Stimulated activated CD4-positive, alpha-beta T cell treated with anti-CD3 and anti-CD28 coated beads, Interleukin-12 subunit alpha, Interleukin-12 subunit beta, amount 100 ng/mL, for 48 hours (primary cell): ENCODE measurements at places on chromosomes 3 and 15.

DNA sequence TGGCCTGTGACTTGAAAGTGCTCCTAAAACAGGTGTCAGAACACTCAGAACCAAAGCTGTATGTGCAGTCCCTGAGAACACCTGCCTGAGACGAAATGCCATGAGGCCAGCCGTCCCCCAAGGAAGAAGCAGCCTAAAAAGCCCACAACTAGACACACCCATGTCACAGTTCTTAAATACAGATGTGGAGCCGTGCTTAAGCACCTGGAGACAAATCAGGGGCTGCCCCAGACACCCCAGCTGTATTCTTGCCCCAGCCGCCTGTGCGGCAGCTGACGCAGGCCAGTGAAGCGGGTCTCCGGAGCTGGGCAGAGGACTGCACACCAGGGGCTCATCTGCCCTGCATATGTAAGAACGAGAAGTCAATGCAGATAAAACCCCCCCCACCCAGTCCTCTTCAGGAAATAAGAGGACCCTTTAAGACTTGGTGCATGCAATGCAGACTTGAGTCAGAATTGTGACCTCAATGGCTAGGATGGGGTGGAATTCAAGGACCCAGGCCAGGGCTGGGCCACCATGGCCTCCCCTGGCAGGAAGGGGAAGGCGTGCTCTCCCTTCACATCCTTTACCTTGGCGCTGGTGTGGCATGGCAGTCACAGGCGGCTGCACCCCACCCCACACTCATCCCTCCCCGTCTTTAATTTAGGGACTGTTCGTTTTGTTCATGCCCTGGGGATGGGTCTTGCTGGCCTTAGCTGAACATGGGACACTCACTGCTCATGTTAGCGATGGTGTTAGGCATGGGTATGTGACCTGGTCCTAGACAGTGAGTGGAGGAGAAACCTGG, 27.7 kb upstream of the PLXNA1 start:
- DNase-seq = no peak

DNA sequence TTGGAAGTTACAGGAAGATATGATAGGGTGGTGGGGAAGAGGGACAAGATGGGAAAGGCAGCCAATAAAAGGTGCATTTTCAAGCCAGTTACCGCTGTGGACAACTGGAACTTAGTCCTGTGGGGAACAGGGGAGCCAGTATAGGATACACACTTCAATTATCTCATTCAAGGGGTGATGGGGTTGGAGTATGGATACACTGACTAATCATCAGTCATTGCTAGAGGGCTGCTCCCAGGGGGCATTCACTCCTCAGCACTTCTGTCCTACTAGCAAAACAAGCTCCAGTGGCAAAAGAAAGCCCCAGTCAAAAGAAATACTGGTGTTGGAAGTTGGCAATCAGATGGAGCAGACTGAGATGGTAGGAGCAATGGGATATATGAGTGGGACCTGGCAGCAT, 183.4 kb upstream of the GADL1 start:
- DNase-seq = no peak

- no peak for DNase-seq
Measured at GRCh38 chr3:24953060-24953771, 458.6 kb upstream of the THRB start.

DNA sequence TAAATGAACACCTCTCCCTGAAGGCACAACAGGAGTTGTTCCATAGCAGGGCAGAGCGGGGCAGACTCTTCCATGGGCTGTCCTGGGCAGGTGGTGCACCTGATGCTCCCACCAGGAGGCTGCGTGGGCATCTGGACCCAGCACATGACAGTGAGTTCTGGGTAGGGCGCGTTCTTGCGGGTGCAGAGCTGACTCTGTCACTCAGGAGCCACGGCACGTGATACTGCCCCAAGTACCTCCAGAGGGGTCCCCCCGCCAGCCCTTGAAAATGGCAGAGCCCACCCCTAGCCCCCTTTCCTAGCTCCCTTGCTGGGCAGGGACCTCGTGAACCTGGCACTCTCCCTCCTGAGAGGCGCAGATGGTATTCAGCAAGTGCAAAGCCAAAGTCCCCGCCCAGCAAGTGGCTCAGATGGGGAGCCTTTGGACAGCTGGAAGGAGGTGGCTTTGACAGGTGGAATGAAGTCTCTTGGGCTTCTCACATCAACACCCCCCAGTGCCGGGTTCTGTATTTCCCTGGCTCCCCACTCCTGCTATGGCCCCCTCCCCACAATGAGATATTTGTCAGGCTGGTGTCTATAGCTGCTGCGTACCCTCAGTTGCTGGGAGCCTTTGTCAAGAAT, 172.1 kb downstream of the TBC1D2B start:
- DNase-seq = no peak

- DNase-seq = no peak
Measured at GRCh38 chr15:100737214-100737613, 134.8 kb downstream of the ASB7 start.

DNA sequence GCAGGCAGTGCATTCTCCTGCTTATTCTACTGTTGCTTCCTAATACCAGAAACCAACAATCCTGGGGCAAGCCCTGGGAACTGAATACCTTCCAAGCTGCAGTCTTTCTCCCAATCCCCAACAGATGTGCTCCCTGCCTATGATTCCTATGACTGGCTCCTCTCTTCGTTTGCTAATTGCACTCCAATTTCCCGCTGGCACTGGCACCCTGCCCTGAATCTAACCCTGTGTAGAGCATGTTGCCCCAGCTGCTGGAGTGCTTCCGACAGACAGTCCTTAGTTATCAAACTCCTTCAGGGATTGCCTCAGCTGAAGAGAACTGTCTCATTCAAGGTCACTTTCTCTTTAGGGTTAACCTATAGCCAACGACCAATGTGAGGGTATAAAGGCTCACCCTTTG, 214.1 kb downstream of the NECTIN3 start:
- DNase-seq = no peak

- peak; percentile 32 for DNase-seq
Measured at GRCh38 chr3:193605876-193606275, 12.9 kb downstream of the OPA1 start.

GRCh38 chr15:99561476-99562230, 4.1 kb upstream of the MEF2A start:
- no peak for DNase-seq

DNA sequence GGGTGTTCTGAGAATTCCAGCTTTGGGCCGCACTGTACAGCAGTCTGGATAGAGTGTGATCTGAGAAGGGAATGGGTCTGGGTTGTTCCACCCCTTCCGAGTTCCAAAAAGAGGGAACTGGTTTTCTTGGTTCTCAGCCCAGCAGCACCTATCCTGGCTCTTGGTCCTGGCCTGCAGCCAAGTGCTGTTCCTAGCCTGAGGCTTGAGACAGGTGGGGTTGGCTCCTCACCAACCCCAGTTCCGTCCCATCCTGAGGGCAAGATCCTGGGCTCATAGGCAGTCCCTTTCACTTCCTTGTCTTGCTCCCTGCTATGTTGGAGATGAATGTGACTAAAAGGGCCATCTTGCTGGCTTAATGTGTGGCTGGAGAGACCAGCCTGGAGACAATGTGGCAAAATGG, 15.2 kb downstream of the IVD start:
- no peak for DNase-seq

GRCh38 chr15:82128401-82129148, 82.8 kb upstream of the MEX3B start:
- DNase-seq = no peak

DNA sequence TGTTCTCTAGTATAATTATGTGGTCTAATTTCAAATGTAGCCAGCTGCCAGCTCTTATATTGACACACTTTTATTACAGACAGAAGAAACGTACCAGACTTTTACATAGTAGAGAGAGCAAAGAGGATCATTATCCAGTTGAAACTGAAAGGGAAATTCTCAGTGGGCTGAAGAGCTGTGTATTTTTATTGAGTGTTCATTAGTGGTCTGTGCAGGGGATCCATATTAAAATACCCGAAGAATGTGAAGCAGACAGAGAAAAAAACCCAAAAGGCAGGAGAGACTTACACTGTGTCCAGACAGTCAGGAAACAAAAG, 41.3 kb downstream of the MYRIP start:
- DNase-seq = no peak

- no peak for DNase-seq
Measured at GRCh38 chr15:73914145-73914544, 12.1 kb upstream of the LOXL1 start.
